ENCODE measurements at places on chromosomes 4 and X.

- no peak for DNase-seq
These were observed 151.8 kb upstream of the GATB start for GRCh38 chr4:151912632-151913031.

GRCh38 chrX:30939928-30940327 lies 50.9 kb upstream of the TAB3 start:
- no peak for DNase-seq

DNA sequence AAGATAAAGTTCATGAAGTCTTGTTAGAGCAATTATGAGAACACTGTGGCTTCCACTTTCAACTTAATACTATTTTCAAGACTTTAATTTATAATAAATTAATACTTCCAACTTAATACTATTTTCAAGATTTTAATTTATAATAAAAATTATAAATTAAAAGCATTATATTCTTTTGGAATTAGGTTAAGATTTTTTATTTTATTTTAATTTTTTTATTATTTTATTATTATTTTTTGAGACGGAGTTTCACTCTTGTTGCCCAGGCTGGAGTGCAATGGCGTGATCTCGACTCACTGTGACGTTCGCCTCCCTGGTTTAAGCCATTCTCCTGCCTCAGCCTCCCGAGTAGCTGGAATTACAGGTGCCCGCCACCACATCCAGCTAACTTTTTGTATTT lies 126.0 kb upstream of the GUCY1A1 start:
- DNase-seq = no peak

DNA sequence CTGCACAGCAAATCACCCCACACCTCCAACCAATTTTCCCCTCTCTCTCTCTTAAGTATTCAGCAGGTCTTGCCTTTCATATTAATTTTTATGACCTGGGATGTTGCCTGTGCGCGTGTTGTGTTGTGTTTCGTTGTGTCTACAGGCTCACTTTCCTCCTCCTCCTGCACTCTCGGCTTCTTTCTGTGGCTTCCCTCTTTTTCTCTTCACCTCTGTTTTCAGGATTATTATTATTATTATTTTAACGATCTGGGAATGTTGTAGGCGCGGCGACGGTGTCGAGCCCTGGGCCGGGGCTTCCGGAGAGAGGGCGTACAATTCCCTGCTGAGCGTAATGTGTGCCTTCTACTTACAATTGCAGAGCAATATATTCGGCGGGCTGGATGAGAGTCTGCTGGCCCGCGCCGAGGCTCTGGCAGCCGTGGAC lies 826 bp downstream of the POU4F2 start:
- no peak for DNase-seq

- no peak for DNase-seq
These were observed 127.4 kb downstream of the ZNF330 start for GRCh38 chr4:141348125-141348524.

GRCh38 chr4:75723163-75724065 lies 963 bp upstream of the USO1 start:
- no peak for DNase-seq

GRCh38 chr4:98781641-98782357 lies 123.4 kb upstream of the TSPAN5 start:
- no peak for DNase-seq

DNA sequence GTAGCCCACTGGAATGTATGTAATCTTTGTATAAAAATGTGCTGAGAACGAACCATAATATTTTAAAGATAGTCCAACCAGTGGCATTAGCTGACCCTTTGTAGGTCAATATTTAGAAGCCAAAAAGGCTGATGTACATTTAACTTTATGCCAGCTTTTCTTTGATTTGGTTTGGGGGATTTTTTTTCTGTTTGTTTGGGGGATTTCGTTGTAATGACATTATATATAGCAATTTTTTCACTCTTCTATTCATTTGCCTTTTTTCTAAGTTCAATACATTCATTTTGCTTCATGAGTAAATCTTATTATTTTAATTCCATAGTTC lies 382.0 kb upstream of the NOCT start:
- no peak for DNase-seq

DNA sequence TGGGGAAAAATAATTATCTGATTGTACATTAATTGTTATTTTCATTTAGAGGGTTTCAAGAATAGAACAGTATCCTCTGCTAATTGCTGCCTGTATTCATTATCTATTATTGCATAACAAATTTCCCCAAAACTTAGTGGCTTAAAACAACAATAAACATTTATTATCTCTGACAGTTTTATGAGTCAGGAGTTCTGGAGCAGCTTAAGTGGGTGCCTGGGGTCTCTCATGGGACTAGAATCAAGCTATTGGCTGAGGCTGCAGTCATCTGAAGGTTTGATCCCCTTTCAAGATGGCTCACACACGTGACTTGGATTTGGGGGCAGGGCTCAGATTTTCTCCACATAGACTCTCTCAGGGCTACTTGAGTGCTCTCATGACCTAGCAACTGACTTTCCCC lies 98.1 kb upstream of the JADE1 start:
- DNase-seq = no peak

- no peak for DNase-seq
These were observed 927.5 kb upstream of the SLIT2 start for GRCh38 chr4:19324184-19324583.

GRCh38 chrX:29453333-29453732 lies 762.0 kb upstream of the MAGEB2 start:
- DNase-seq = no peak

DNA sequence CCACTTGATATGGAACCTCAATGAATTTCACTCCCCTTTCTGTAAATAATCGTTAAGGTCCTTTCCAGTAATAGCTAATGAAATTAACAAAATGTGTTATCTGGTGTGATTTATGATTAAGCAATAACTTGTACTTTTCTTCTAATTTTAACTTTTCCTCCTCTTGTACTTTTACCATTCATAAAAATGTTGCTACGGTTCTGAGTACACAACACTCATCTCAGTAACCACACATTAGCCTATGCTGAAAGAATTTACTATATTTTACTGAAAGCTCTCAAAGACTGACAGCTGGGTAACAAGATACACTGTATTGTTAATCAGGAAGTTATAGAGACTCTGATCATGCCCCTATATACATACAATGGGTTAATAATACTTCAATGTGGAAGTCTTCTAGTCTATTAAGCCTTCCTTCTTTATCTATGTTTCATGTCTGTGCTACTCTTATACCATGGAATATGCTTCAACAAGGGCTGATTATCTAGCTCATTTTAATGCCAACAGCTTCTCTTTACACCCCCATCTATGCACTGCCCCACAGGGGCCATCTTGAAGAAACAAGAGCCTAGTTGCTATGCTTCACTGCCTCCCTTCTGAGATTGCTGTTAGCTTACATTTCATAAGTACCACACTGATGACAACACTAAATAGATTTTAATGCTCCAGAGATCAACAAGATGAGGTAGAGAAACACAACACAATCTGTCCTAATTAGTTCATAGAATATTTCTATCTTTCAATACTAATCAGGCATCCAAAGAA lies 39.1 kb downstream of the LAMP2 start:
- DNase-seq = no peak

DNA sequence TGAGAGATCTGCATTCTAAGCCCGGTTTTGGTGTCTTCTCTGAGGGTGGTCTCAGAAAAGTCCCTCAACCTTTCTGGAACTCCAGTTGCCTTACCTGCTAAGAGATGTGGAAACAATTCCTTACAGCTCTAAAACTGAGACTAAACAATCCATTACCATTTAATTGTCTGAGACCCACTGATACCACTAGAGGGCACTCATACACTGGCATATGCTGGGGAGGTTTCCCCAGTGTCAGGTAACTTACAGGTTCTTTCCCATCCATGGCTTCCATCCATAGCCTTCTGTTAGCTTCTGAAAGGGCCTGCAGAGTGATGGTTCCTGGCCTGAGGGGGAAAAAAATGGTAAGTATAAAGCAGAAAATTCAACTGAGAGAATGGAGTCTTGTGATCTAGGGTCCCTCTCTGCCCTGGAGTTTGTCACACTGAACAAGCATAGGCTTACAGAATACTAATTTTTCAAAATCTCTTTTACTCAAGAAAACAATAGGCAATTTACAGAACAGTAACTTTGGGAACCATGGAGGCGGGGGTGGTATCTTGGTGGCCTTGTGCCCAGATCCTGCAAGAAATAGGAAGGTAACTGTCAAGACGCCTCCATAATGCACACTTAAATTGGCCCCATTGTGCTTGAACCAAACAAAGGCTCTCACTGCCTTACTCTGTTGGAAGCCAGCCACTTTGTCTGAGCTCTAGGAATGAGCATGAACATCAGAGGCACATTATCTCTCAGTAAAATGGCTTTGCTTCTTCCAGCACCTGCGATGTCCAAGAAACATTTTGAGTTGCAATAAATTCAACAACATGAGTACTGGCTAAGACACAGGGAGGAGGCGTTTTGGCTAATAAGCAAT lies 236.1 kb downstream of the OPHN1 start:
- no peak for DNase-seq

- DNase-seq = no peak
These were observed 44.9 kb downstream of the AFAP1 start for GRCh38 chr4:7894677-7895181.

DNA sequence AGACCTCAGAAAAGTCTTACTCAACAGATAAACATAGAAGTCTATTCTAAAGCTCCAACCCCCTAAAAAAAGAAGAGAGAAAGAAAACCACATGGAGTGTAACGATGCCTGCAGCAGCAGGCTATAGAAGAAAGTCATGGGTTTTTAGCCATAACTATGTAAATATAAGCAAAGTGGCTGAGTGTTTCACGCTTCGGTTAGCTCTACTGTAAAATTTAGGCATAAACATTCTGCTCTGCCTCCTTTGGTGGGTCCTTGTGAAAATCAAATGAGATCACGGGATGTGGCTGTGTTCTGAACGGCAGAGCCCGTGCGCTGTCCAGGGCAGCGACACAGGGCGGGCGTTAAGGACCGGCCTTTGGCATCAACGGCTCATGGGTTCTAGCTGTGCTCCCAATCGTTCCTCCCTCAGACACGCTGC lies 78.4 kb downstream of the IRF2 start:
- DNase-seq = no peak

DNA sequence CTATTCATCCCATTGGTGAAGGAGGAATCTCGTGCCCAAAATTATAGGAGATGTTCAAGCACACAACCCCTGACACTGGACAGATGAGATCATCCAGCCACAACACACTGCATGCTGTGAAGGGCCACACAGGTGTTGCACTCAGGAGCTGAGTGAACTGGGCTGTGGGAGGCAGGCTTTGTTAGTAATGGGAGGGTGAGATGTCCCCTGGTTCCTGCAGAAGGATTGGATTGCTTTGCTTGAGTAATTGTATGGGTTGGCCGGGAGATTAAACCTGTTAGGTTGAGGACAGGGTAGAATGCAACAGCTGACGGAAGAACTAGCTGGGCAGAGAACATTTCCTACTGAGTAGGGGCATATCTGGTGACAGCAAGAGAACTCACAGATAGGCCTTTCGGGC lies 152.2 kb downstream of the TACR3 start:
- no peak for DNase-seq

DNA sequence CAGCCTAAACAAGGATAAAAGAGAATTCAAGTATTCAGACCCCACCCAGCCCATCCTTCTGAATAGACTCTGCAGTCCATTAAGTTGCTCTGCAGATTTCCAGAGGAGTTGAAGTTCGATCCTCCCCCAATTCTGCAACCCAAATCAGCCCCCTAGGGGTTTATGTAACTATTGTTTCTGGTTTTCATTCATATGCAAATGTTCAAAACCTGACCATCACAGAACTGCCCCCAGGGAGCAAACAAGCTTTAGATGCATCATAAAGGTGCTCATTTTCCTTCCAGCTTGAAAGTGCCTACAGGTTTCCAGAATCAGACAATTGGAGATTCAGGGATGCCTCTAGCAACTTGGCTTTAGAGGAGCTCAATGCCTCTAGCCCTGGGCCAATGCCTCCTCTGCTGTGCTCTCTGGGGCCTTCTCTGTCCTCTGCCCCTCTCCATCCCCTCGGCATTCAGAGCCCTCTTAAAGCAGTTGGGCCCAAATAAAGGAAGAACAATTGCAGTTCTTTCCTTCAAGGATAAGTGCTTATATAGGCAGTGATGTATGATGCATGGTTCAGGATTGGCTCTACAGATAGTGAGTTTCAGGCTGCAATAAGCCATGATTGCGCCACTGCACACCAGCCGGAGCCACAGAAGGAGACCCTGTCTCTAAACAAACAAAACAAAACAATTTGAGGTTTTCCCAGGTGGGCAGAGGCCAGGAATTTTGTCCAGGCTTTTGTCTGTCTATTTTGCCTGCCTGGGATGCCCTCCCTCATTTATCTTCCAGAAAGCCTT lies 23.5 kb upstream of the SPINK2 start:
- no peak for DNase-seq

GRCh38 chr4:20137176-20137575 lies 114.5 kb upstream of the SLIT2 start:
- no peak for DNase-seq

GRCh38 chr4:120749445-120750151 lies 172.9 kb downstream of the PRDM5 start:
- no peak for DNase-seq

DNA sequence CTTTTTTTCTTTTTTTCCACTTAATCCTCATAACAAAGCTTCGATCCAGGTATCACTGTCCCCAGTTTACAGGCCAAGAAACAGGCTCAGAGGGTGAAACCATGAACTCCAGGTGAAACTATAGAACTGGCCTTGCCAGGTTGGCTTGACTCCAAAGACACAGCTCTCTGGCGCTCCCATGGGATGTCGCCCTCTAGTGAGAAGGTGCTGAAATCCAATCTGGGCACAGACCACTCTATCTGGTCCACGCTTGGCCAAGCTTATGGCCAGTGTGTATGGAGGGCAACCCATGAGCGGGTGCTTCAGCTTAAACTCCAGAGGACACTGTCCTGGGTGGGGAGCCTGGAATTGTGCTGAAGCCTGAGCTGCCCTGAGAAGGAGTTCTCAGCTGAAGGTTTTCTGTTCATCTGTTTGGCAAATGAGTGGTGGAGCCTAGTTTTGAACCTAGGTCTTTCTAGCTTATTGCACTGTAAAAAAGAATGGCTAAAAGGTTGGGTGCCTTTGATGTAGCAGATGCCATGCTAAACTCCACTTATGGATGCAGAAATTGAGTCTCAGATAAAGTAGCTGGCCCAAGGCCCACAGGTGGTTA lies 70.5 kb downstream of the SEL1L3 start:
- DNase-seq = no peak

DNA sequence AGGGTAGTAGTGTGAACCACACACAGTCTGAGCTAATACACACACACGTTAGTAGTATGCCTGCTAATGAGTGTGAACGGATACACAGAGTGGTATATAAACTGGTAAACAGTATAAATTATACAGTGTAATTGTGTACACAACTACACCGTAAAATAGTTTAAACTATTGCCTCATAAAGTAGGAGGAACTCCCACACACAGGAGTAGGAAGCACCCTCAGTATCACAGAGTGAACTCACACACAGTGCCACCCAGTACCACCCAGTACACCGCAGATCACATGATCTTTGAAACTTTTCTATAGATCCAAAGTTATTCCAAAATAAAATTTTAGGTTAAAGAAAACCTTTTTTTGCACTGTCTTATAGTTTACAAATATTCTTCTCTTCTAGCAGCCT lies 275.1 kb downstream of the ADGRA3 start:
- no peak for DNase-seq

- no peak for DNase-seq
These were observed 72.1 kb downstream of the PRSS12 start for GRCh38 chr4:118280501-118281218.

Measured in stimulated activated CD4-positive, alpha-beta T cell treated with anti-CD3 and anti-CD28 coated beads, TNF-alpha, amount 100 ng/mL, for 24 hours (primary cell).